Endothelial cell (in vitro differentiated cells): ENCODE measurements at places on chromosomes 11 and 22.
A peak's percentile ranks its signal among the peaks of the same experiment; 100 is the strongest.

GRCh38 chr11:5197536-5197935, 2.9 kb downstream of the OR51V1 start:
- no peak for DNase-seq

GRCh38 chr11:117876059-117876340, 458 bp downstream of the FXYD6 start:
- DNase-seq = no peak

- DNase-seq = no peak
Measured at GRCh38 chr11:96607864-96608558, 218.2 kb downstream of the JRKL start.

DNA sequence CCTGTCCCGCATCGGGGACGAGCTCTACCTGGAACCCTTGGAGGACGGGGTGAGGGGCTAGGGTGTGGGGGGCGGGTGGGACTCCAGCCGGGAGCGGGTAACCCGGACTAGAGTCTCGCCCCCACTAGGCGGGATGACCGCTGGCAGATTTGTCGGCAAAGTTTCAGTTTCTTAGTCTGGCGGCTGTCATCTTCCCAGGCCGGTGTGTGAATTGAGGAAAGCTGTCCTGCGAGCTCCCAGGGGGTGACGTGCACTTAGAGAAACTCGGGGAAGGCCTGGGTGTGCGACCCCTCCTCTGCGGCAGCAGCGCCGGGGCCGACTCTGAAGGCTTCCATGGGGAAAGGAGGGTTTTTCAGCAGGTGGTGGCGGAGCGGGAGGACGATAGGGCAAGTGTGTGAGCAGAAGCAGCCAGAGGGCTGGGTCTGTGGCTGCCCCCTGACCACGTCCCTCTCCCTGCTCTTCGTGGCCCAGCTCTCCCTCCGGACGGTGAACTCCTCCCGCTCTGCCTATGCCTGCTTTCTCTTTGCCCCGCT, 463 bp downstream of the RAD9A start:
- no peak for DNase-seq

GRCh38 chr11:11657218-11657955, 35.6 kb upstream of the GALNT18 start:
- DNase-seq = no peak

DNA sequence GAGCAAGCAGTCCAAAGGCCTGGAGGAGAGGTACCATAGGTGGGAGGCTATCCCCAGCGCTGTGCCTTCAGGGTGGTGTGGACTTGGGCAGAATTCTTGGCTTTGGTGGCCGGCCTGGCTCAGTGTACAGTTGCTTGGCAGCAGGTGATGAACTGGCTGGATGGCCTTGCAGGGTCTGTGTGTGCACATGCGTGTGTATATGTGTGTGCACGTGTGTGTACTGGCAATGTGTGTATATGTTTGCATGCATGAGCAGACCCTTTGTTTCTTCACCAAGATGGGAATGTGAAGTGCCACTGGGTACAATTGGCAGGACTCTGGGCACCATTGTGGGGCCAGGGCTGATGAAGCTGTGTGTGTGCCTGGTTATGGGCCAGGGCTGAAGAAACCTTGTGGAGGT, 53.0 kb downstream of the CEP164 start:
- DNase-seq = no peak

DNA sequence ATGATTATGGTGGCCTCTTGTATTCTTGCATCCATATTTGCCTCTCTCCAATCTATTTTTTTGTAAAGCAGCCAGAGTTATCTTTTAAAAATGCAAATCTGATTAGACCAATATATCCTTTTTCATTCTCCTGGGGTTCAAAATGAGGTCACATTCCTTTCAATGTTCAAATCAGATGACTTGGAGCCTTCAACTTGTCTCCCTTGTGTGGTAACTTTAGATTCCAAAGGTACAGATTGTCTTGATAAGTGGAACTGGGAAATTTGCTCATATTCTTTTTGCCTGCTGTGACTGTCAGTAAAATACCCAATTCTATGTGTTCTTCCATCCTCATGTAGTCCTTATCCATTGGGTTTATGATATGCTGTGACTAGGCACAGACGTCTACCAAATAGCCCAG, 15.1 kb upstream of the CAPRIN1 start:
- DNase-seq = no peak

- DNase-seq = no peak
Measured at GRCh38 chr11:102599642-102600261, 25.4 kb downstream of the MMP20 start.

DNA sequence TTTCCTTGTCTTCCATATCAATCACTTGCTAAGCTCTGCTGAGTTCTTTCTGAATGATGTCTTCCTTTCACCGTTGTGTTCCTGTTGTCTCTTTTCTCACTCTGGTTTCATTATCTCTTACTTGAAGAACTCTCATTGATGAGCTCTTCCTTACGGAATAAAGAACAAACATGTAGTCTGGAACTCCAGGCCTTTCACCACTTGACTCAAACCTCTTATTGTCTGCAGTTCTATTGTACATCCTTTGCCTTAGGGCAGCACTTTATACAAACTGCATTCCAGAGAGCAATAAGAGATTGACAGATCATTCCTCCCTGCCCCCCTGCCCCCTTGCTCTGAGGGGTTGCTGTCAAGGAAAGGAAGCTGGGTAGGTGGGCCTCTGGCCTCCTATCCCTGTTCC, 517.4 kb downstream of the TMEM135 start:
- DNase-seq = no peak

- DNase-seq = peak; percentile 74
Measured at GRCh38 chr11:46278387-46279125, 1.1 kb downstream of the CREB3L1 start.

DNA sequence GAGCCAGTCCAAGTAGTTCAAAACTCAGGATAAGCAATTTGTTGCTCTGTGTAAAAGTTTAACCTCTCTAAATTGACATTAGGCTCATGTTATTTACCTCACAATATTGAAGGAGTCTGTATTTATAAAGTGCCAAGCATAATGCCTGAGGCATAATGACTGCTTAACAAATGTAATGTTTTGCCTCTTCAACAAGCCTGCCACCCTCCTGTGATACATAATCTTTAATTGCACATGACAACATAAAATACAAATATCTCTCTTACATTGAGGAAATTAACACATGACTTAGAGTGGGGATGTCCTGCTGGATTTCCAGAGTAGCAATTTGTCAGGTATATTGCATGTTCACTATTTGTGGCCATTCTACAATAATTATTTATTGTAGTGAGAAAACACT, 469.2 kb upstream of the ANO5 start:
- DNase-seq = no peak

- DNase-seq = peak; percentile 1
Measured at GRCh38 chr11:116166573-116167465, 606.0 kb downstream of the BUD13 start.

DNA sequence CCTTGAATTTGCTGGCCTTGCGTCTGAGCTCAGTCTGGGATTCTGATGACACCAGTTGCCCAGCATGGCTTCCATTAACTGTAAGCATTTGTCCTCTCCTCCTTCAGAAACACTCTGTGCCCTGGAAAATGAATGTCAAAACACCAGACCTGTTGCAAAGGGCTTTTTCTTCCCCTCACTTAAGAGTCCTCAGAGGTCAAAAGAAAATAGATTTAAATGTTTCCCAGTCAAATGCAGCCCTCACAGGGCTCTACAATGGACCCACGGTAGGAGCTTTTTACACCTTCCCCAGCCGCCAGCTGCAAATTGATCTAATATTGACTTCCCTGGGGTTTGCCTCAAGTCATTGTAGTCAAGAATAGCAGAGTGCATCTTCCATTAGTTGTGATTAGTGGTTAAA, 332.2 kb downstream of the INSC start:
- no peak for DNase-seq

- no peak for DNase-seq
Measured at GRCh38 chr11:5203366-5203765, 2.9 kb upstream of the OR51V1 start.

- no peak for DNase-seq
Measured at GRCh38 chr11:72326151-72326848, 82.3 kb upstream of the PHOX2A start.

- peak; percentile 91 for DNase-seq
Measured at GRCh38 chr11:65606876-65607613, 7.0 kb downstream of the MAP3K11 start.

- DNase-seq = no peak
Measured at GRCh38 chr11:94010136-94010535, 11.0 kb upstream of the HEPHL1 start.

DNA sequence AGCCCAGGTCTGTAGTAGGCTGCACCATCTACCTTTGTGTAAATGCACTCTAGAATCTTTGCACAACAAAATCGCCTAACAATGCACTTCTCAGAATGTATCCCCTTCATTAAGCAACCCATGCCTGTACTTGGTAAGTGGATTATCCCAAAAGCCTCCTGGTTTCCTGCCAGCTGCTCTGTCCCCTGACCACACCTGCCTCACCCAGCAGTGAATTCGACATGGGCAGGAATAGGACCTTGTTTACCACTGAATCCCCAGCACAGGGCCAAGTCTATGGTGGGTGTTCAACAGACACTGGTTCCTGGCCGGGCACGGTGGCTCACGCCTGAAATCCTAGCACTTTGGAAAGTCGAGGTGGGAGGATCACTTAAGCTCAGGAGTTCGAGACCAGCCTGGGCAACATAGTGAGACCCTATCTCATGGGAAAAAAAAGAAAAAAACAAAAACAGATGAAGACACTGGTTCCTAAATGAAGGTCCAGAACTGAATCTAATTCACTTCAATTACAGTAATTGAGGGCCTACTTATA, 5.1 kb upstream of the SYCE3 start:
- no peak for DNase-seq

DNA sequence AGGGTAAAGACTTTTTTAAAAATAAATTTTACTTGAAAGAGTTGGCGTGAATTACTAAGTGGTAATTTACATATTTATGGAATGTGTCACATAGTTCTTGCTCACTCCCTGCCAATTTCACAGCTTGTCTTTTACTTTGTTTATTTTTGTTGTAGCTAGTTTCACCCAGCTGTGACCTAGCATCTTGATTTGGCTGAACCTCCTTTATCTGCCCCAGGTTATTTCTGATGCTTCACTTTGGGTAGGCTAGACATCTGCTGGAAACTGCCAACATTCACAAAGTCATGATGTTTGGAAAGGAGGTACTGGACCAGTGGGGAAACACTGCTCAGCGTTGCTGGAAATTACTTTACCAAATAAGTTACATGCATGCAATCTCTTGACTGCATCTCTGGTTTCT, 1676.0 kb upstream of the RAG2 start:
- DNase-seq = no peak

DNA sequence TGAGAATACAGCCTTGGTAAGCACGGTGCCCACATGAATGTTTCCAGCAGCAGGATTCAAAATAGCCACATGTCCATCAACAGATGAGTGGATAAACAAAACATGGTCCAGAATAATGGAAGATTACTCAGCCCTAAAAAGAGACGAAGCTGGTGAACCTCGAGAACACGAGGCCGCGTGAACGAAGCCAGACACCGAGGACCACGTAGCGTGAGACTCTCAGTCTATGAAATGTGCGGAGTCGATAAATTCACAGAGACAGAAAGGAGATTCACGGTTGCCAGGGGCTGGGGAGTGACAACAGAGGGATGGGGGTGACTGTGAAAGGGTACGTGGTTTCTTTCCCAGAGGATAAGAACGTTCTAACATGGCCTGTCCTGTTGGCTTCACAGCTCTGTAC, 2.9 kb upstream of the ASCL2 start:
- no peak for DNase-seq

- no peak for DNase-seq
Measured at GRCh38 chr11:122847466-122847865, 9.2 kb downstream of the CRTAM start.

GRCh38 chr22:36985211-36985889, 33.9 kb downstream of the TST start:
- DNase-seq = no peak

DNA sequence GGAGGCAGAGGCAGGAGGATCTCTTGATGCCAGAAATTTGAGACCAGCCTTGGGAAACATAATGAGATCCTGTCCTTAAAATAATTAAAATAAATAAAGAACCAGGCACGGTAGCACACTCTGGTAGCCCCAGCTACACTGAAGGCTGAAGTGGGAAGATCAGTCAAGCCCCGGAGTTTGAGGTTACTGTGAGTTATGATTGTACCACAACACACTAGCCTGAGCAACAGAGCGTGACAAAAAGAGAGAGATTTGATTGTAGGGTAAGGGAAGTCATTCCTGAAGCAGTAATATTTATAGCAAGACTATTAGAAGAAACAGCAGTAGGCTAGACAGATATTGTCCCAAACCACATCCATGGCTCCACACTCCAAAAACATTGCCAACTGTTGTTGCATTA, 1408.4 kb upstream of the TENM4 start:
- no peak for DNase-seq

DNA sequence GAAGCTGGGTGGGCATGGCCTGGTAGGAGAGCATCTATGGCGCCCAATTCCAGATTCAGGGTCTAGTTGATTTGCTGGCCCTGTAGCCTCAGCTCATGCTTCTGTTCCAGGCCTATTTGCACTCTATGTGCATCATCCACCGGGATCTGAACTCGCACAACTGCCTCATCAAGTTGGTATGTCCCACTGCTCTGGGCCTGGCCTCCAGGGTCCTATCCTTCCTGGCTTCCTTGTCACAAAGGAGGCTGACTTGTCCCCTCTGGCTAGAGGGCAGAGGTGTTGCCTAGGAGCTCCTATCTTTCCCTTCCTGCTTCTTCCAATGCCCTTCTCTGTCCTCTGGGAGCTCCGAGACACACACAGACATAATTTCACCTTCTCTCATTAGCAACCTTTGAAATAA, 21.3 kb downstream of the PIK3IP1 start:
- DNase-seq = no peak
